NCI-H2227 treated with DMSO at 0.1 percent for 48 hours (cell line): ENCODE measurements at places on chromosomes 5 and 9.

DNA sequence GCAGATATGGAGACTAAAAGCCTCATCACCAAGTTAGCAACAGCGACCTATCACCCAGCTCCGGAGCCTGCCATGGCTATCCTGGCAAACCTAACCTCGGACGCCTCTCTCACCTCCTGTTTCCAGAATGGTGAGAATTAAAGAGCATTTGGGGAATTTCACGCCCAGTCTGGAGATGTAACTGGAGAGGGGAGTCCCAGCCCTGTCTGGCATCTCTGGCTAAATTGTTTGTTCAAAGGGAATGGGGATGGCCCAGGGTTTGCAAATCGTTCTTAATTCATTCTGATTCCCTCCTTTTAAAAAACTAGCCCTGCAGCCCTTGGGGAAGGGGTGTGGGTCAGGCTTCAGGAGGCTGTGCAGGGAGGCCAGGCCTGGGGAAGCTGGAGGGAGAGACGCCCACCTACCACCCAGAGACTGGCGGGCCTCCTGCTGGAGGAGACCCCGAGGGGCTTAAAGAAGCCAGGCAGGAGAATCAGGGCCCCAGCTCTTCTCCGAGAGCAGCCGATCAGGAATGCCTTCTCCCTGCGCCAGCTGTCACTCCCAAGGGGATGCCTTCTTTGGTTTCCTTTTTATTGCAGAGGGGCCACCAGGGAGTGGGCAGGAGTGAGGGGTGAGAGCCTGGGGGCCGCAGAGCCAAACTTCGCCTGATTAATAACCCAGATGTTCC lies 964 bp upstream of the COL5A1 start:
- no peak for DNase-seq

DNA sequence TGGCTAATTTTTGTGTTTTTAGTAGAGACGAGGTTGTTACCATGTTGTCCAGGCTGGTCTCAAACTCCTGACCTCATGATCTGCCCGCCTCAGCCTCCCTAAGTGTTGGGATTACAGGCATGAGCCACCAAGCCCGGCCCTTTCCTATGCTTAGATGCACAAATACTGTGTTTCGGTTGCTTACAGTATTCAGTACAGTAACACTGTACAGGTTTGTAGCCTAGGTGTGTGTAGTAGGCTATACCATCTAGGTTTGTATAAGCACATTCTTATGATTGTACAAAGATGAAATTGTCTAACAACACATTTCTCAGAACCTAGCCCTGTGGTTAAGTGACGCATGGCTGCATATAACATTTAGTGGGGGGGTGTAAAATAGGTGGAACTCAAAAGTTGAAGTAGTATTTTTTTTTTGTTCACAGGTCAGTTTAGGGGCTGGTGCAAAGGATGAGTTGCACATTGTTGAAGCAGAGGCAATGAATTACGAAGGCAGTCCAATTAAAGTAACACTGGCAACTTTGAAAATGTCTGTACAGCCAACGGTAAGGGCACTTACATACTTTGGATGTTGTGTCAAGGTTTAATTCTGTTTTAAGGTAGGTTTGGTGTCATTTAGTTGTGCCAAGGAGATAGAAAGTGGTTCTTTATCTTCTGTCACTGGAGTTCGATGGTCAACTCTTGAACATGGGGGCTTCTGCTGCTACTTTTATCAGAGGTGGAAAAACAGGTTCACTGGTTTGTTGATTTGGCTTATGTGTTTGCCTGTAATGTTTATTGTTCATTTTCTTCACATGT lies 3.4 kb downstream of the NPM1 start:
- DNase-seq = no peak

- DNase-seq = no peak
These were observed 85.8 kb downstream of the NUDT12 start for GRCh38 chr5:103476811-103477210.

DNA sequence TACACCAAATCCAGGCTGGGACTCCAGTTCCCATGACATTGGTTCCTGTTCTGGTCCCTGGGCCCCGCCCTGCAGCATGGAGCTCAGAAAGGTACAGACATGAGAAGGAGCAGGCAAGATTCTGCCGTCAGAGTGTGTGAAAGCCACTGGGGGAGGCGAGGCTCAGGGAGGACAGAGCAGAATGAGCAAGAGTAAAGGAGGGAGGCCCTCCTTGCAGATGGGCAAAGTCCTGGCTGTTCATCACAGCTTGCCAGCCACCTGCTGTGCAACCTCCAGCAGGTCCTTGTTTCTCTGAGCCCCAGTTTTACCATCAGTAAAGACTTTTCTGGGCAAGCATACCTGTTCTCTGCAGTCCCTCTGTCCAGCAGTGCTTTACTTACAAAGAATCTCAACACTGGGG lies 73.3 kb downstream of the HRH2 start:
- no peak for DNase-seq

DNA sequence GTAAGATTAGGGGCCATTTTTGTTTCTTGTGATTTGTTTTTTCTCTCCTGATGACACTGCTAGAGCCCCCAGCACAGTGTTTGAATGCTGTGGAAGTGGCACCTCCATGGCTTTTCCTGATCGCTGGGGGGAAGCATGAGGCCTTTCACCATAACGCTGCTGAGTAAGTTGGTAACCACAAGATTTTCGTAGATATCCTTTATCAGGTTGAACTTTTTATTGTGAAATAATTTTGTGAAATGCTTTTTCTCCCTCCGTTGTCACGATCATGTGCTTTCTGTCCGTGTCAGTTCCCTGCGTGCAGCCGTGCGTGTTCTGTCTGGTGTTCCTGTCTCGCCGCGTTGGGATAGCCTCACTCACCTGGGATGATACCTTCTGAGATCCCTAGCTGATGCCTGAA lies 59.4 kb downstream of the EHMT1 start:
- no peak for DNase-seq

DNA sequence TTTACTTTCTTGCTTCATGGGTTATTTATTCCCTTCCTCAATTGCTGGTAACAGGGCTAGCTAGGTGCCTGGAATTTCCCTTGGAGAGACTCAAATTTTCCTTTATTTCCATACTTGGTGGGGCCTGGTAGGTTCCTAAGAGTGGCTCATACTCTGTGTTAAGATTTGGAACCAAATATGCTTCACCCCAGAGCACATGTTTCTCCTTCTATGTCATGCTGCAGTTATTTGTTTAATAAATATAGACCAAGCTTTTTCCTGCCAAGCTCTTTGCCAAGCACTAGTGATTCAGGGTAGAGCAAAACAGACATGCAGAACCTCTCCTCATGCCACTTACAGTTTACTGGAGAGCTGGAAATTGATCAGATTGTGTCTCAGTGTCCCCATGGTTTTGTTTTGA lies 290.3 kb upstream of the SGCD start:
- DNase-seq = no peak

GRCh38 chr9:35072461-35073278 lies at the start of gene VCP:
Gene VCP, minus strand, starts transcription at chr9:35072625. Its CDS starts 272 bp downstream, at chr9:35072353.
- DNase-seq = peak; percentile 94

DNA sequence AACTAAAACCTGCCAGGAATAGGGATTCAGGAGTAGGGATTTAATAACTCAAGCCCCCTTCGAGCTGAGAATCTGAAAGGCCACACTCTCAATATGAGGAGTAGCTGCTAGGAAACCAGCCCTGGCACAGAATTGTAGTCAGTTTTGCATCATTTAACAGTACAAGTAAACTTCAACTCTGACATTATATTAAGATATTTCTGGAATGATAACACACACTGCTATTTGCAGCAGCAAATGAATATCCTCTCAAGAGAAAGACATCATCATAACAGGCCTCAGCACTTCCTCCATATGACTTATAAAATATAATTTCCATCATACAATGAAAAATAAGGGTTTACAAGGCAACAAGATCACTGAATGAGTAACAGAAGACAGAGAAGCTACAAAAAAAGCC lies 138.2 kb upstream of the RFX3 start:
- no peak for DNase-seq

DNA sequence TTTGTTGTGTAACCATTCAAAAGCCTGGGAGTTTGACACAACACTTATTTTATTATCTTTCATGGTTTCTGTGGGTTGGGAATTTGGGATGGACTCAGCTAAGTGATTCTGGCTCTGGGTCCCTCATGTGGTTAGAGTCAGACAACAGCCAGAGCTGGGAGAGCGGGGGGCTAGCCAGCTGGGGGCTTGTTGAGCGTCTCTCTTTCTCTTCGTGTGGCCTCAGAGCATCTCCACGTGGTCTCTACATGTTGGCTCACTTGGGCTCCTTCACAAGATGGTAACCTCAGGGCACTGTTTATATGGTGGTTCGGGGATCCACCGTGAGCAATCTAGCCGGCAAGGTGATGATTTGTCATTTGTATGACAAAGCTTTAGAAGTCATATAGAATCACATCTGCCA lies 73.6 kb downstream of the FSTL4 start:
- DNase-seq = no peak

DNA sequence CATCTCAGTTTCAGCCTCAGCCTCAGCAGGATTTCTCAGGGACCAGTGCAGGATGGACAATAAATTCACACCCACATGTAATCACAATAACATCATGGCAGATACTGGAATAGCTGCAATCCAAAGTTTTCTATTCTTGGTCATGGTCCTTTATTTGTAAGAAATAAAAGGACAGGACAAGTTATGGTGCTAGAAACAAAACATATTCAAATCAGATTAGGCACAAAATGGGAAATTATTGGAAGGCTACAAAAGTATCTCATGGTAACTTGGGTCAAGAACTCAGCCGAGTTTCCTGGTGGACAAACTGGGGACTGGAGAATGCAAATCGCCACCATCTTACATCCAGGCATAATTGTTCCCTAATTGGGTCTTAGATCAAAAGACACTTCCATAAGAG lies 1768.2 kb upstream of the WWC1 start:
- no peak for DNase-seq
